ENCODE measurements at places on chromosomes 12 and 14.

DNA sequence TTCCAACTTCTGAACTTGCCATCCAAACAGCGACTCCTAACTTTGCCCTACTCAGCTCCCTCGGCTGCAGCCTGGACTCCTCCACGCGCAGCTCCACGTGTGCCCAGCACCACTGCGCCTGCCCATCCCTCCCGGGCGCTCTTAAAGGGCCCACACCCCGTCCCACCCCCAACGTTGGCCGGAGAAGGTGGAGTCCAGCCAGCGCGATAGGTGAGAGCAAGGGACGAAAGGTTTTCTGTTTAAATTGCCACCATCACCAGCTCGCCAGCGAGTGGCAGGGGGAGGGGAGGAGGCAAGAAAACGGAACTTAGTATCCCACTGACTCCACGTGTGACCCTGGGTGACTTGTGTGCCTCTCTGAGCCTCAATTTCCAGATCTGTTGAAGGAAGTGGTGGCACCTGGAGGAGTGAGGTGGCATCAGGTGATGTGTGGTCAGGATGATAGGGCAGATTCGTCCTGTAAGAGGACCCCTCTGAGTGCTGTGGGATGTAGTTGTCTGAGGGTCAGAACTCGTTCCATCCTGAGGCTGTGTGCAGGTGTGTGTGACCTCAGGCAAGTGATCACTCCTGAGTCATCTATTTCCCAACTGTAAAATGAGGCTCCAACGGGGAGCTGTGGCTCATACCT, 59.7 kb downstream of the TRPV4 start:
- ATAC-seq = no peak

GRCh38 chr14:97196336-97196735, 399.2 kb downstream of the VRK1 start:
- peak; percentile 36 for ATAC-seq

DNA sequence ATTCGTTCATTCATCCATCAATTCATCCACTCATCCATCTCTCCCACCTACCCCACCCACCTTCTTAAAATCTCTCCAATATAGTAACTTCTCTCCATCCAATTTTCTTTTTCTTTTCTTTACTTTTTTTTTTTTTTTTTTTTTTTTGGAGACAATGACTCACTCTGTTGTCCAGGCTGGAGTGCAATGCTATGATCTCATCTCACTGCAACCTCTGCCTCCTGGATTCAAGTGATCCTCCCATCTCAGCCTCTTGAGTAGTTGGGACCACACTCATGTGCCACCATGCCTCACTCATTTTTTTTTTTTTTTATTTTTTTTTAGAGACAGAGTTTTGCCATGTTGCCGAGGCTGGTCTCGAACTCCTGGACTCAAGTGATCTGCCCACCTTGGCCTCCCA, 118.4 kb downstream of the SUDS3 start:
- no peak for ATAC-seq

DNA sequence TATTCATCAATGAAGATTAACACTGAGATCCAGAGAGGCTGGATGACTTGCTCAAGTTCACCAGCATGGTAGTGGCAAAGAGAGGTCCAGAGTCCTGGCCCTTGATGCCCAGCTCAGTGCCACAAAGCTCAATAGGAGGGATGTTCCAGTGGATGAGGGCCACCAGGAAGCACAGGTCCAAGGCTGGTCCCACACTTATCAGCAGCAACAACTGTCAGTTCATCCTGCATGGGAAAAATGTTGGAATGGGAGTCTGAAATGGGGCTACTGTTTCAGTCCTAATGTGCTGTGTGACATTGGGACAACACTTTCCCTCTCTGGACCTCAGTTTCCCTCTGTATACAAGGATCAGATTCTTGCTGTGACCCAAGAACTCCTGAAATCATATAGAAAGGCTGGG, 11.2 kb downstream of the SERPINA5 start:
- ATAC-seq = no peak

GRCh38 chr14:56322531-56322930, 204.3 kb downstream of the PELI2 start:
- no peak for ATAC-seq

DNA sequence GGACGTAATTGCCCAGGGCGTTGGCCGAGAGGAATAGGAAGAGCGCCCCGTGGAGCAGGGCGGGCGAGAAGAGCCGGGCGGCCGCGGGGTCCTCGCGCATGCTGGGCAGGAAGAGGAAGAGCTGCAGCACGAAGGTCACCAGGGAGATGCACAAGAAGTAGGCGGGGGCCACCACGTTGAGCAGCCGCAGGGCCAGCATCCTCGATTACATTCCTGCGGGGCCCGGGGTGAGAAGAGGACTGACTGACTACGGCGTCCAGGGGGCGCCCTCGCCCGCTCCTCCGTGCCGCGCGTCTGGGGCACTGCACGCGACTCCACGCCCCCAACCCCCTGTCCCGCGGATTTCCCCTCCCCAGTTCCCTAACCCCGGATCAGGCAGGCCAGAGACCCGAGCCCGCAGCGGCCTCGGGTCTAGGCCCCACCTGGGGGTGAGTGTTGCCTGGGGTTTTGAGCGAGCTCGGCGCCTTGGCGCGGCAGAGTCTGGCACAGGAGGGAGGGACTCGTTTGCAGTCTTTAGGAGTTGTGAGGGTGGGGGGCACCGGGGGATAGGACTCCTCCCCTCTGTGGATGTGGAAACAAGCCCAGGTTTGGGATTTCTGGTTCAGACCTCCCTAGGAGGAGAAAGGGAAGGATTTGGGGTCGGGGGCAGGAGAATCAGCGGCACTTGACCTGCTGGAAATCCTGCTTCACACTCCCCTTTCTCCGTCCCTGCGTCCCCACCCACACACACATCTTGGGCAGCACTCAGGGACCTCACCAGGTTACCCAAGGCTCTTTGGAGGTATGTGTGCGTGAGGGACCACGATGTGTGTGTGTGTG, 1.8 kb downstream of the ZDHHC22 start:
- ATAC-seq = peak; percentile 24

DNA sequence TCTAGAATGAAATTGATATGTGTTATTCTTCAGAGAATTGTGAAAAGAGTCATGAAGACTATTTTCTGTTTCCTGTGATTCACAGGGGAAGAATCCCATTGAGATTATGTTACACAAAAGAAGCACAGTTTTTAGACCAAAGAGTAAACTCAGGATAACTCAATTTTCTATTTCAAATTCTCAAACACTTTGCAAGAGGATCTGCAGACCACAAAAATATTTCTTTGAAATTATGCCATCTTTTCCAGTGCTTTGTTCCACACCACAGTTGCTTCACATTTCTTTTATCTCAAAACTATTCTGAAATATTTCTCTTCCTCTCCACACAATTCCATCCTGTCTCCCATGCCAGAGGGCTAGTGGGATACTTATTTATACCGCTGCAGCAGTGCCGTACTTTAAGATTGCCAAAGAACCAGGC, 188.9 kb upstream of the FOXG1 start:
- ATAC-seq = no peak
